ENCODE measurements at places on chromosomes 11 and 22. TPM values are rescaled to one million over a fixed set of nuclear protein-coding genes. Genes with fewer than 3 reads are reported as not detected.

- DNase-seq = no peak
These were observed 1291.0 kb upstream of the CNTN5 start for GRCh38 chr11:97729546-97730272.

DNA sequence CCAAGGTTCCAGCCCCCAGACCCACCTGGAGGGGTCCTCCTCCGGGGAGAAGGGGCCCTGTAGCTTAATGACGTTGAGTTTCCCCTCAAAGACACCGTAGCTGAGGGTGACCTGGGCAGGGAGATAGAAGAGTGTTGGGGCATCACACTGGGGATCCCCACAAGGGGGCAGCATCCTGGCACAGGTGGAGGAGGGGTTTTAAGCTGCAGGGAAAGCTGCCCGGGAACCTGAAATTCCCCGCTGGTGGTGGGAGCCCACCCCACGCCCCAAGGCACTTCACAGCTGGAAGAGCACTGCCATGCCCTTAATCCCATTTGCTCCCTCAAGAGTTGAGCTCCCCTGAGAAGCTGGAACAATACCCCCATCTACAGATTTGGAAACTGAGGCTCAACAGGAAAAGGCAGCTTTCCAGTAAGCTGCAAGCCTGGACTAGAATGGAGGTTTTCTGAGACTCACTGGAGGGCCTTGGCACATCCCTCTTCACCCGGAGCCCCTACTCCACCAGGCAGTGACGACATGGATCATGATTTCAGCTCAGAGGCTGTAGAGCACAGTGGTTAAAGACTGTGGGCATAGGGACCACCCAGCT lies 13.7 kb downstream of the MFNG start:
- peak; percentile 79 for DNase-seq

- DNase-seq = peak; percentile 92
These were observed 10.7 kb upstream of the CTSF start for GRCh38 chr11:66579017-66579606.

GRCh38 chr11:60206616-60207015 lies 23.7 kb upstream of the MS4A6A start:
- DNase-seq = no peak

- DNase-seq = no peak
These were observed 167.8 kb downstream of the C11orf91 start for GRCh38 chr11:33532720-33533385.

DNA sequence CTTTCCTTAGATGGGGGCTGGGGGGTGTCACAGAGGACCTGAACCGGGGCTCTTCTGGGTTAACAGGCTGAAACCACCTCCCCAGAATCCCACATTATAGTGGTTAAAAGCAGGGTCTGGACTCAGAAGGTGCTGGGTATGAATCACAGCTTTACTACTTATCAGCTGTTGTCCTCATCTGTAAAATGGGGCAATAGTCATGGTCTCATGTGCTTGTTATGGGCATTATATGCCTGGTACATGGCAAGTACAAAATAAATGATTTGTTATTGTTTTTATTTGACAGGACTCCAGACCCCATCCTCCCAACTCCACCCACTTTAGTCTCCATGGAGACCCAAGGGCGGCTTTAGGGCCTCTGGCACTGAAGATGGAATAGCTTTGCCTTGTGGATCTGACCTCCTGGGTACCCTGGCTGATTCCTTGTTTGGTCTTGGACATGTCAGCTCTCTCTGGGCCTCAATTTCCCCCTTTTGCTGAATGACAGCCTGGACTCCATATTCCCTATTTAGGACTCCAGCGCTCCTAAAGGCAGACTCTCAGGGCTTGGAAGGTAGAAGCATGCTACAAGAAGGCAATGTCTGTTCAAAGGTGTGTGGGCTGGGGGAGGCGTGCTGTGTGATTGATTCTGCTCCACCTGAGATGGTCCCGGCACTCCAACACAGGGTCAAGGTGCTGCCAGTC lies 812 bp upstream of the SMTN start:
- no peak for DNase-seq

- no peak for DNase-seq
These were observed 616.5 kb downstream of the BRD1 start for GRCh38 chr22:49211176-49211575.

GRCh38 chr11:70192666-70193410 lies 10.3 kb upstream of the FADD start:
- DNase-seq = no peak

GRCh38 chr11:127138613-127139012 lies 138.0 kb upstream of the KIRREL3 start:
- no peak for DNase-seq

GRCh38 chr22:36369004-36369921 lies 18.5 kb downstream of the MYH9 start:
- DNase-seq = no peak

DNA sequence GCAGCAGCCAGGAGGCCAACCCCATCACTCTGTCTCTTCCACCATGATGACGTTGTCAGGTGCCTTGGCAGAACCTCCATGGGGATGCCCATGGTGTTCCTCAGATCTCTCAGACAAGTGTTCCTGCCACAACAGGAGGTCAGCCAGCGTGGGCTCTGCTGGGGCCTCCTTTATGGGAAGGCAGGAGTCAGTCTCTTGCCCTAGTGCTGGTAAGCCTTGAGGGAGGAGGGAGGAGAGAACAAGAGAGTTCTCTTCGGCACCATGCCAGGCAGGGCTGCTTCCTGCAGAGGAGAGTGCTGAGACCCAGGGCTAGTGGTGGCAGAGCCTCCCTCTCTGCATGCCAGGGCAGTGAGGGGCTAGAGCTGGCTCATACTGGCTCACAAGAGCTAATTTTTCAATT lies 32.5 kb downstream of the GNAZ start:
- DNase-seq = no peak

GRCh38 chr22:50276143-50276542 lies 6.0 kb upstream of the MAPK11 start:
- DNase-seq = peak; percentile 67

GRCh38 chr11:94938095-94939055 lies 35.0 kb downstream of the CWC15 start:
- no peak for DNase-seq

DNA sequence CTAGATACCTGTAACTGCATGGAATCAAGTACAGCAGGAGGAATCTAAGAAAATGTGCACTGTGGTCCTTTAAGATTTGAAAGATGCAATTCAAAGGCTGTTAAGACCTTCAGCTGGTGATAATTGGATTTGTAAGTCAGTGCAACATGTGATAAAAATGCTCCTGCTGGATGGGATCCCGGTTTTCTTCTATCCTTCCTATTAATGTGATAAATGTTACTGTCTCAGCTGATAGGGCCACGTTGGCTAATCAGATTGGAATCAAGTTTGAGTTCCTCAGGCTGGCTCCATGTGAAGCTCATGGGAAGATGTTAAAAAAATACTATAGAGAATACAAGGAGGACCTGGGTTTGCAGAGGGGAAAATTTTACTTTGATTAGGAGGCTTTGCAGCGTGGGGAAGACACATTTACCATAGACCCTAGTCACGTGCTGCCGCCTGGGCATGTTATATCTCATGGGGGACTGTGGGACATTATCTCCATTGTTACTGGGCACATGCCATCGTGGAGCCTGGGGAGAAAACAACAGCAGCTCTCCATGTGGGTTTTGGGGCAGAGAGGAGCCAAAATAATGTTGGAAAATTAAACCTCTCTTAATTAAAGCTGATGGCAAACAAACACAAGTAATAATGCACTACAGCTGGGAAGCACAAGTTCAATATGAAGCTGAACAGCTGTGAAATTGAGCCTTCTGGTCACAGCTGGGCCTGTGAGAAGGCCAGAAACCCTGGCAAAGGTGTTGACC lies 652.5 kb downstream of the NTM start:
- no peak for DNase-seq

DNA sequence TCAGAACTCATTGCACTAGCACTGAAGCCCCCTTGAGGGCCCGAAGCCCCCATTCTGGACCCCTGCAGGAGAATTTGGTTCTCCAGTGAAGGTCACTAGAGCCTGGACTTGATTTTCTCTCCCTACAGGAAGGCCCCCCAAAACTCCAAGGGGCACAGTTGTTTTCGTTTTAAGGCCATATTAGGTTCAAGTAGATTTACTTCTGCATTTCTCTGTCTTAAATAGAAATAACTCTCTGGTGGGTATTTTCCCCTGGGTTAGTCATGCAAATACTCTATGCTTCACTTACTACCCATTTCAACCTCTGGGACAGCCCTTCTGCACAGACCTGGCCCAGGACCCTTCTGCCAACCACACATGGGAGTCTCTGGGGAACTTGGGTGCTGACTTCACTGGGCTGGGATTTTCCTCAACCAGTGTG lies 41.6 kb downstream of the WEE1 start:
- DNase-seq = no peak

GRCh38 chr11:113096648-113097047 lies 135.4 kb downstream of the NCAM1 start:
- DNase-seq = no peak

DNA sequence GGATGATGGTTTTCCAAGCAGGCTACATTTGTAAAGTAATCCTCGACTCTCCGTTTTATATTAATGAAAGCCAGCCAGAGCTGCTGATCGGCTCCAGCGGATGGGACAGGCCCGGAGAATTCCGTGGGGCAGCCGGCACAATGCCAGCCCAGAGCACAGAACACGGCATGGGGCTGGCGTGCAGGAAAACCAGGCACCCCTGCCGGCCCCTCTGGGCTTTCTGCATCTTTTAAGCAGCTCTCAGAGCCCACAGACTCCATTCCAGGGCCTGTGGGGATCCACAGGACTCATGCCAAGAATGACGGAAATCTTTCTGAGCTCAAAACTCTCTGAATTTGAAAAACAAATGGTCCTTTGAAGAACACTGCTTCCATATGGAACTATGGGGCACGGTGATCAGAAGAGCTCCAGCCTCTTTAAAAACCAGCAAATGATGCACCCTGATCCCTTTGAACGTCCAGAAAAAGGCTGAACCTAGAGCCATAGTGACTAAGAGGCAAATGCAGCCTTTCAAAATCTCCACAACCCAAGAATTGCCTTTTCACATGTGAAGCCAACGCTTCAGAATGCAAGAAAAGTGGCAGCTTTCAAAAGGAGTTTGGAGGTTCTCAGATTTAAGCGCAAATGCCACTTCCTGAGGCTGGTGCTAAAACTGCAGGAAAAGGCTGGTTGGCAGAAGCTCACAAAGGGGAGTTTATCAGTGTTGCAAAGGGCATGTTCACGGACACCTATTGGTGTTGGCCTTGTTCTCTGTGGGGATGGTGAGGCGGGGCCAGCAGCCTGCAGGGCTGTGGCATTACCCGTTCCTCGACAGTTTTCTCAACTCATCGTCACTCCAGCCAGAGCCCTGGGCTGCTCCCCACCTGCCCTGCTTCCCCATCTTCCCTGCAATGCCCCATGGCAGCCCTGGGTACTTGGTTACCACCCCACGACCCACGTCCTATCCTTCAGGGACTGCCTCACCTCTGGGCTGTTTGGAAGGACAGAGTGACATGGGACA lies 212.5 kb downstream of the CTTN start:
- DNase-seq = no peak

DNA sequence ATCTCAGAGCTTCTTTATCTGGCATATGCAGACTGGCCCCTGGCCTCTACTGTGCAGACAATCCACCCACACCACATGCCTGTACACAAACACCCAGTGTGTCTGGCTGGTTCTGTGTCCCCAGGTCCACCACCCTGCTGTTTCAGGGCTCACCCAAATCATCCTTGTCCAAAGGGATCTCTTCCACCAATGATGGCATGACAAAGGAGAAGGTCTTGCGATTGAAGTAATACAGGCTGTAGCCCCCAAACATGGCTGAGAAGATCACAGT lies 1.7 kb downstream of the SLC37A4 start:
- no peak for DNase-seq

GRCh38 chr11:133360860-133361688 lies 171.2 kb downstream of the OPCML start:
- no peak for DNase-seq

DNA sequence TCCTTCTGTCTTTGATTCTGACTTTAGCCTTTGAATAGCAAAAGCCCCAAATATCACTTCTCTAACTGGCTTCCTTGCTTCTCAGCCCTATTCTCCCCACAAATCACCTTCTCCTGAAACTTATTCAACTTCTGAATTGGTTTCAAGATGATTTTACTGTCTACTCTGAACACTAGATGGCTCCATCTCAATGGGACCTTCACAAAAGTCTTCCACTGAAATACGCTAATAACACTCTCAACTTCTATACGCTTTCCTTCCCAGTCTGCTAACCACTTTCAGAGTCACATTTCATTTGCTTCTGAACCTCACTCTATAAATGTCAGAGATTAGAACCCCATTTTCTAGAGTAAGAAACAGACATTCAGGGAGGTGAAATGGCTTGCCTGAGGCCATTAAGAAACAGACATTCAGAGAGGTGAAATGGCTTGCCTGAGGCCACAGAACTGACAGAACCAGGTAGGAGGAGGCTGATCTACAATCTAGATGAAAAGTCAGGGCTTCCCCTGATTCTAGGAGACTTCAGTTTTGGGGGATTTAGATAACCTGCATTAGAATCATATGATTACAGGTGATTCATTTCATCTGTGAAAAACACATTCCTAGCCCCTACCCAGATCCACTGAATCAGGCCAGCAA lies 20.6 kb downstream of the MORC2 start:
- no peak for DNase-seq

GRCh38 chr11:12111549-12112520 lies 1.4 kb downstream of the MICAL2 start:
- no peak for DNase-seq

- DNase-seq = no peak
These were observed 30.4 kb downstream of the STIM1 start for GRCh38 chr11:3885855-3886254.

GRCh38 chr11:123566852-123567251 lies 87.6 kb downstream of the SCN3B start:
- no peak for DNase-seq

The ADM2 gene
- 3.0 TPM for total RNA-seq

The SLC7A4 gene
- not detected for total RNA-seq

The GPHA2 gene
- not detected for total RNA-seq

The MMP12 gene
- total RNA-seq = not detected

The MAP6 gene
- 0.09 TPM for total RNA-seq

The DGKZ gene
- total RNA-seq = 94.7 TPM

The RIBC2 gene
- total RNA-seq = 12.4 TPM

The ALDH3B2 gene
- not detected for total RNA-seq

The SLC2A11 gene
- 8.0 TPM for total RNA-seq

The OSBP2 gene
- 2.1 TPM for total RNA-seq

The HSPB2 gene
- not detected for total RNA-seq

The CENPM gene
- 86.9 TPM for total RNA-seq

The PGM2L1 gene
- total RNA-seq = 4.9 TPM

The MMP11 gene
- total RNA-seq = 0.70 TPM

The CALCA gene
- total RNA-seq = not detected

Measured in activated CD4-positive, alpha-beta T cell treated with anti-CD3 and anti-CD28 coated beads, Interleukin-2, amount 10 ng/mL, durations not matched to agents 24 days and 14 days (primary cell).